NCI-H1694 (cell line): ENCODE measurements at places on chromosomes 16 and 17.

- DNase-seq, result no peak
Measured at GRCh38 chr16:48556243-48556912, 53.6 kb downstream of the N4BP1 start.

DNA sequence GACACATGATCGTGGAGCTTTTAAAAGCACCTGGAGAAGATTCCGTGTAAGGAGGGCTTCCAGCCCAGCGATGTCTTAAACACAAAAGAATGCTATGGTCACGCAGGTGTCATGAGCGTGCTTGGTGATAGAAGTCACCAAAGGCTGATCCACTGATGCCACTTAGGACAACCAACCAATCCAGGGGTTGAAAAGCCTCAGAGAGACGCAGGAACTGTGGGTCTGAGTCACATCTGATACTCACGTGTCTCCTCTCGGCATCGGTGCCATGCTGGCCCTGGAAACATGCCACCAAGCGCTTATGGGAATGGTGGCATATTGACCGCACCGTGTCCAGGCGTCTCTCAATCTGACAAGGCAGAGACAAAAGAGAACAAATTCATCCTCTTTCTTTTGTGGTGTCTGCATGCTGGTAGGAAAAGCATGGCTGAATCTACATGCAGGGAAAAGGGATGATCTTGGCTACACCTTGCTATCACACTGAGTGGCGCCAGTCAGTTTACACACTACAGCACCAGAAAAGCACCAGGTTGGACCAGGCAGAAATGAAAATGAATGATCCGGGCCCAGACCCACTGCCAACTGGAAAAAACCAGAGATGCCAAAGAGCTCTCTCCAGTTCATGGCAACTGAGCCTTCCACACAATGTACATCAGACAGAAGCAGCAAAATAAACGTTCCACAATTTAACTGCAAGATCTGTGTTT is 38.0 kb downstream of the ARHGAP17 start:
- no peak for DNase-seq

DNA sequence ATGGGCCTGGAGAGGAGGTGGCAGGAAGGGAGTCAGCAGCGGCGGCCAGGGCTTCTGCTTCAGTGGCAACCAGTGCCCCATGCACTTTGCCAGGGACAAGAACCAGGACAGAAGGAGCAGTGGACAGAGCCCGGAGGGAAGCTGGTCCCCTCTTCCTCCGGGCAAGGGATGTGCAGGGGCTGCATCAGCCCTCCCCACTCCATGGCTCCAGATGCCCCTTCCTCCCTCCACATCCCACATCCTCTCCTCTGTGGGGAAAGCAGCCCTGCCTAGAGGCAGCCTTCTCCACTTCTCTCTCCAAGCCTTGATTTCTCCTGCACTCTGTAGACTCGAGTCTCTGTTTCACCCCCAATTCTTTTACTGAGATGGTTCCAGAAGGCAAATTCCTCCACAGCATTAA is 50.4 kb downstream of the AIPL1 start:
- DNase-seq, result no peak

GRCh38 chr16:89444151-89444723 is 46.1 kb downstream of the ANKRD11 start:
- no peak for DNase-seq

- DNase-seq, result no peak
Measured at GRCh38 chr17:17621254-17621653, 29.7 kb upstream of the PEMT start.

DNA sequence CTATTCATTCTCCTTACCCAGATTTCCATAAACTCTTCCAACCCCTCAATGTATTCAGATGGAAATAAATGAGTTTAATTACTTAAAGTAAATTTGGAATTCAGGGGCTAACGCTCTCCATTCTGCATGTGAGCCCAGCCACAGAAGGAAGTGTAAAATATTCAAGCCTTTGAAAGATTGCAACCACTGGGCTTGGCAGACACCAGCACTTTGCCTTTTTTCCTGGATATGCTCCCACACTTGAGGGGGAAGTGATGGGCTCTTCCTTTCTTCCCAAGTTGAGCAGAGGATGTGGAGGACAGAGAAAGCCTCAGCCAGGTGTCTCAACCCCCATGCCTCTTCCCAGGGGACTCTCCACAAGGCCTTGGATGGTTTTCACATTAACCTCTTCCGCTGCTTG is 825.1 kb upstream of the EEF2KMT start:
- DNase-seq, result no peak

- DNase-seq, result no peak
Measured at GRCh38 chr17:66950886-66951604, 13.5 kb upstream of the CACNG4 start.

GRCh38 chr17:64531955-64532371 is 25.2 kb downstream of the CEP95 start:
- no peak for DNase-seq

- peak; percentile 62 for DNase-seq
Measured at GRCh38 chr17:60971515-60972369, 294.1 kb downstream of the BCAS3 start.

GRCh38 chr16:10812312-10813098 is 6.1 kb downstream of the TVP23A start:
- DNase-seq, result no peak

DNA sequence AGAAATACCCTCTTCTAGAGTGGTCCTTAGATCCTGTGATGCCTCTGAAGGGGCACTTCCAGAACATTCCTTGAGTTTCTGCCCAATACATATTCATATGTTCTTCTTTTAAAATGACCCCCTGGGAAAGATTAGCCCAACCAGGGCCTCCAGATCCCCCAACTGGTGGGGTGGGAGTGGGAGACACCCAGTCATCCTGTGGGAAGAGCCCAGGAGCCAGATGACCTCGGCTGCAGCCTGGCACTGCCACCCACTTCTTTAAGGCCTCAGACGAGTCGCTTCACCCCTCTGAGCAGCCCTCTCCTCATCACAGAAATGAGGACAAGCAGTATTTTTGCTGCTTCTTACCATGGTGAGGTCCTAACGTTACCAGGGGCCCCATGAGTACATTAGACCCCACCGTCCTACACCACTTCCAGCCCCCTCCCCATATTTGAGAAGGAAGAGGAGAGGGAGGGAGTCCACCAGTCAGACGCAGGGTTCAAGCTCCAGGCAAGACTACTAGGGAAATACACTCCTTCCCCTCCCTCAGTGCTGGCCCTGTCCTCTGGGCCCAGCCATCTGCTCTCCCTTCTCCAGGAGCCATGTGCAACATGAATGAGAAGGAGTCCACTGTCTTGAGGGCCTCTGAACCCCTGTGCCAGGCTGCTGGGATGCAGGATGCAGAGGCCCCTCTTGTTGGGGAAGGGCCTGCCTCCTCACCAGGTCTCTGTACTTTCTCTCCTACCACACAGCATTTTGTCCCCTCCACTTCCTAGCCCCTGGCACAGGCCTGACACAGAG is 11.8 kb downstream of the MPO start:
- DNase-seq, result no peak

DNA sequence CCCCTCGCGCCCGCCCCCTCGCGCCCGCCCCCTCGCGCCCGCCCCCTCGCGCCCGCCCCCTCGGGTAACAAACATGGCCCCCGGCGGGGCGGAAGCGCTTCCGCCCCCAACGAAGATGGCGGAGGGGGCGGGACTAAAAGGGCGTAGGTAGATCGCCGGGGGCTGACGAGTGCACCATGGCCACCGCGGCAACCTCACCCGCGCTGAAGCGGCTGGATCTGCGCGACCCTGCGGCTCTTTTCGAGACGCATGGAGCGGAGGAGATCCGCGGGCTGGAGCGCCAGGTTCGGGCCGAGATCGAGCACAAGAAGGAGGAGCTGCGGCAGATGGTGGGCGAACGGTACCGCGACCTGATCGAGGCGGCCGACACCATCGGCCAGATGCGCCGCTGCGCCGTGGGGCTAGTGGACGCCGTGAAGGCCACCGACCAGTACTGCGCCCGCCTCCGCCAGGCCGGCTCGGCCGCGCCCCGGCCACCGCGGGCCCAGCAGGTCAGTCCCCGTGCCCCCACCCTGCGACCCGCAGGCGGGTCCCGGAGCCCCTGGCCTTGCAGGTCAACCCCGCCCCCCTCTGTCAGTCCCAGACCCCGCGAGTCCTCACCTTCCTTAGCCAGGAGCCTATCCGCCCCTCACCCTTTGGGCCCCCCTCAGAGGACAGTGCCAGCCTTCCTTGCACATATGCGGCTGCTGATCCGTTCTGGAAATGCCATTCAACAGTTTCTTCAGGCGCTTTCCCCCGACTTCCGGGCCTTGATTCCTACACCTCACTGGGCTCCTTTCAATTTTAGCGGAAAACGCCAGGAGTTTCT is at the start of gene COG1:
Gene COG1, plus strand, starts transcription at position 162 of the 808 bp plus-strand sequence. Its CDS starts 15 bp downstream, at position 177.
- peak; percentile 67 for DNase-seq

- DNase-seq, result no peak
Measured at GRCh38 chr16:69234460-69234859, 47.5 kb downstream of the SNTB2 start.

GRCh38 chr17:8490256-8491023 is 54.8 kb downstream of the NDEL1 start:
- DNase-seq, result no peak

DNA sequence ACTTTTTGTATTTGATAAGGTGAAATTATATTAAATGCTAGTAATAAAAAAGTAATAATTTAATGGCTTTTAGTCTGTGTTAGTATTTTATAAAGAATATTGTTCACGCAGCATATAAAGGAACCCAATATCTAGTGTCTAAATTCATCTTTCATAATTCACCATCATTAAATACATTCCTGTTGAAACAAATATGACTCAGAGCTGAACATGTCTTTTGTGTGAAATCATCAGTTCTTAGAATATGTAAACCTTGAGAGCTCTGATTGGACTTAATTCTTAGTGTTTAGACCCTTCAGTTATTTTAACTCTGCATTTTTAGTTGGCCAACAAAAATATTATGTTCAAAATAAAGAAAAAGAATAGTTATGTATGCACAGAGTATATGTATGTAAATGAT is 71.8 kb downstream of the ABHD15 start:
- no peak for DNase-seq

DNA sequence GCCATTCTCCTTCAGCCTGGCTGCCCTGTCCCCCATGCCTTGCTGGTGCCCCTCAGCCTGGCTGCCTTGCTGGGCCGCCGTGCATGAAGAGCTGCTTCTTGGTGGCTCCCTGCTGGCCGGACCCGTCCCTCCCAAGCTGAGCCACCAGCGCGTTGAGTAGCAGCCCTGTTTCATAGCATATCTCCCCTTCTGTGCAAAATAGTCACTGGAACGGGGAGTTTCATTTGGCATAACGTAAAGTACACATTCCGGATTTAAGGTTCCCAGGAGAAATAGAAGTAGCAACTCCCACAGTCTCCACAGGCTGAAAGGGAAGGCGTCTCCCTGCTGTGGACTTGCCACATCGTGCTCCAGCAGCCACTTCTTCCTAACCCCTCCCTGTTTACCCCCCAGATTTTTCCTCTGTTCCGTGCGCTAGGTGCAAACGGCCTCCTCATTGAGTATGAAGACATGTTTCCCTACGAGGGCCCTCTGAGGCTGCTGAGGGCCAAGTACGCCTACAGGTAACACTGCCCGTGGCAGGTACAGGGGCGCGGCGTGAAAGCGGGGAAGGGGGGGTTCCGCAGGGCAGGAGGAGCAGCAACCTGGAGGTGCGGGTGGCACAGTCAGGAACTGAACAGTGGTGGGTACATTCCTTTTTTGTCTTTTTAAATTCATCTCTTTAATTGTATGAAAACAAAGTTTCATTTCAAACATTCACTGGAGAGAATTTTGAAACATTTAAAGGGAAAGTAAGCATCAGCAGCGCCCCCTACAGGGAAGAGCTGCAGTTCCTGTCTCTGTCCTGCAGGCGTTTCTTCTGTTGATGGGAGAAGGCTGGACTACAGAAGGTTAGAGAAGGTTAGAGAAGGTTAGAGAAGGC is 5.8 kb upstream of the OGFOD3 start:
- DNase-seq, result peak; percentile 78

DNA sequence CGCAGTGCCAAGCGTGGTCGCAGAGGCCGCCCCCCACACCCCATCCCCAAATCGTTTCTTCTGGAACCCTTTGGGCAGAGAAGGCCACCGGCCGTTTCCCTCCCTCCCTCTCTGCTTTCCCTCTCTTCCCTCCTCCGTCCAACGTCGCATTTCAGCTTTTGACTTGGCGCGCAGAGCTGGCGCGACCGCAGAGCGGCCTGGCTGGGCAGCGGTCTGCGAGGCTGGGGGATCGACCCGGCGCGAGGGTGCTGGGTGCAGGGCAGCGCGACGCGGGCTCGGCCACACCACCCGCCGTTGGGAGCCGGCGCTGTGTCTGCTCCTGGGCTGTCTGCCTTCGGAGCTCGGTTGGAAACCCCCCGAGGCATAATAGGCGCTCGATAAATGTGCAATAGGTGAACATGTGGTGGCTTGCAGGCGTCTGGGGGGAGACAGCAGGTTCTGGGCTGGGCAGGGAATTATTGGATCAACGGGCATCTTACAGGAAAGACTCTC is 2.8 kb upstream of the NTN3 start:
- peak; percentile 88 for DNase-seq

DNA sequence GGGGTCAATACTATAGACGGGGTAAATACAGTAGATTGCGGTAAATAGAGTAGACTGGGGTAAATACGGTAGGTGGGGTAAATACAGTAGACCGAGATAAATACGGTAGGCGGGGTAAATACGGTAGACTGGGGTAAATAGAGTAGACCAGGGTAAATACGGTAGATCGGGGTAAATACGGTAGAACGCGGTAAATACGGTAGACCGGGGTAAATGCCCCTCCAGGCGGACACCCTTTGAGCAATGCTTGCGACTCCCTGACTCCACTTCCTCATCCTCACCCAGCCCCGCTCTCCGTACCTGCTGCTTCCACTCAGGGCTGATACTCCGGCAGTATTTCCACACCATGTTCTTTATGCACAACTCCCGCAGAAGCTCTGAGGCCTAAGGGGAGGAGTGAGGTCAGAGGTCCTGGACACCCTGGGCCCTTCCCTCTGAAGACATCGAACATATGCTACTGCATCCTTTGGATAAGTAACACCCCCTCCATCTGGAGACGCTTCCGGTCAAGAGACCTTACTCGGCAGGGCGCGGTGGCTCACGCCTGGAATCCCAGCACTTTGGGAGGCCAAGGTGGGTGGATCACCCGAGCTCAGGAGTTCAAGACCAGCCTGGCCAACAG is 13.3 kb upstream of the CRK start:
- no peak for DNase-seq

DNA sequence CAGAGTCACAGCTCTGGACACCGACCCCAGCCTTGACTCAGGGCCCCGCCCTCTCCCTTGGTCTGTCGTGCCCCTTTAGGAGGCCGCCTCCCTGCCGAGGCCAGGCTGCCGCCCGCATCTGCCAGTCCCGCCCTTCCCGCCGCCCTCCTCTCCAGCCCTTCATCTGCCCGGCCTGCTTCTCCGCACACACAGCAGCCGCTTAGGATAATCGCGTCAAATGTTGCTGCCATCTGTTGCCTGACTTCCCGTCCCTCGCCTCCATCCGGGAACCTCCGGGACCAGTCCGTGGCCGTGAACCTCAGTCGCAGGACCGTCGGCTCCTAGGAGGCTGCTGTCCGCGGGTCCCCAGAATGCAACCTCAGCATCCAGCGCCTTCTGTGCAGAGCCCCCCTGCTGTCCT is 11.9 kb downstream of the GSE1 start:
- DNase-seq, result peak; percentile 54

- no peak for DNase-seq
Measured at GRCh38 chr16:70433458-70434103, 5.3 kb downstream of the ST3GAL2 start.

DNA sequence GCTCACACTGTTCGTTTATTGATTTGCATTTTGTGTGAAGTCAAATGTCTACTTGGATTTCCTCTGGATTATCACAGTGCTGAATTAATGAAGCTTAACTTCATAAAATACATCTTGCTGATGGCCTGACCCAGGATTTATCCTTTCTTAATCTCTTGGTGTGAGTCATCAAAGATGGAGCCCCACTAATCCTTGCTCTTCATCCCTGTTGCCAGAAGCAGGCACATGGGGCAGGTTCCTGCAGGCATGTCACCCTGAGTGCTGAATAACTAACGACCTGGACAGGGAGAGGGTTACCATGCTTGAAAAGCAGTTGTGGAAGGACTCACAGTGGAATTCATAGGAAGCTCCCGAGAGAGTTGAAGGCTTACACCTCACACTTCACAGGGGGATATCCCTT is 56.0 kb upstream of the FA2H start:
- no peak for DNase-seq
